ENCODE measurements at places on chromosomes 5 and 9.

- DNase-seq: no peak
These were observed 38.3 kb downstream of the ZDHHC21 start for GRCh38 chr9:14654932-14655331.

DNA sequence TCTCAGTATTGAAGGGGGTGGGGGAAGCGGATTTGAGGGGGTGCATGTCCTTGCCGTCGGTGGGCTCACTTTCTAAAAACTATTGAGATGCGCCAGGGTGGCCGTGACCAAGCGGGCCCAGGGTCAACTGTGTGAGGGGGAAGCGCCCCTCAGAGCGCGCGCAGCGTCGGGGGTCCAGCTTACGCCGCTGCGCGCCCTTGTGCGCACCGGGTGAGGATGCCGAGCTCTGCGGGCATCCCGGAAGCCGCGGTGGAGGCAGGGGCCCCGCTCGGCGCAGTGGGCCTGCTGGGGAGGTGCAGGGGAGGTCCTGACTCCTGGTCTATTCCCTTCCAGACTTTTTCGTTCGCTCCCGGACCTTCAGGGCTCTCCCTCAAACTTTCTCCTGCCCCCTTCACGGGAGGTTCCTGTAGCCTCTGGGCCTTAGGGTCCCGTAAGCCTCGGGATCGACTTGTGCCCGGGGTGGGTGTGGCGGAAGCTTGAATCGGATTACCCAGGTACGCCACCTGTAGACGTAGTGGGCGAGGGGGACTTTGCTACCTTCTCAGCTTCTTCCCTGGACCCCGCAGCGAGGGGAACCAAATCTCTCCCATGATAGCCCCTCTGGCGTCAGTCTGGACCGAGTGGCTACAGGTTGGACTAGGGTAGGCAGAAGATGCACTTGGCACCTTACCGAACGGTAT lies 2.5 kb upstream of the PRDM6 start:
- DNase-seq: no peak

DNA sequence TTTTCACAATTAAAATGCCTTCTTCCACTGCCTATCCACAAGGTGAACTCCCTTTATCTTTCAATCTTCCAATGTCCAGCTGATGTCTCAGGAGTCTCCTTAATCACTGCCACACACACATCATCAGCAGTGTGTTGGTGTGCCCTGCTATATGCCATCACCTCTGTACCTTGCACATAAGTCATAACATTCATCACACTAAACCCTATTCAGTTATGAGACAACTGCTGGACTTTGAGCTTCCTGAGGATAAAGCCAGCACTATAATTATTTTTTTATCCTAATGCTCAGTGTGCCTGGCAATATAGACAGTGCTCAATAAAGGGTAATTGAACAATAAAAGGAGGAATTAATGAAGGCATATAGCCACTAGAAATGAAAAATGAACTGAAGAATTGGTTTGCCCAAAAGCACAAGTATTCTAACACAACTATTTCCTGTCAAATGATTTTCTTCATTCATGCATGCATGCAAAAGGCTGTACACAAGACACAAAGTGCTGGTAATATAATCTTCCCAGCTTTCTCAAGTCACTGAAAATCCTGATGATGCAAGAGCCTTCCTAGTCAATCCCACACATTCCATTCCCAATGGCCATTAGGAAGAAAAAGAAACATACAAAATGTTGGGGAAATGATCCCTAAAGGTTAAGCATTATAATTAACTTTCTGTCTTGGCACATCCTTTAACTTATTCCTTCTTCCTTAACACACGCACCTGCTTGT lies 32.4 kb downstream of the LPAR1 start:
- no peak for DNase-seq

GRCh38 chr5:92635001-92635461 lies 946.0 kb downstream of the NR2F1-AS1 start:
- no peak for DNase-seq

DNA sequence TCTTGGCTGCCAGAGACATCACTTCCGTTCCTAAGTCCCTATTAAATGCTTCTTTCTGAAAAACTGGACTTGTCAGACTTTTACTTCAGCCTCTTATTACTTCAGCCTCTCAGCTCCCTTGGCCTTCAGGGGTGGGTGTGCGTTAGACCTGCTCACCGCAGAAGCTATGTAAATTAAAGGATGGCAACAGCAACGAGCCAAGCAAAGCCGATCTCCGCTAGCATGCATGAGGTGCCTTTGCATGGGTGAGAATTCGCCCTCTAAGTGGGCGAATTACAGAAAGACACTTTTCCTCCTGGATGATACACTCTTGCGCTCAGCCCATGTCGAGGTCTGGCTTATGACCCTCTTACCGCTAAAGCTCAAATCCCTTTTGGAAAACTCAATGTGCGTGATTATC lies 10.9 kb upstream of the IL3 start:
- DNase-seq: no peak

DNA sequence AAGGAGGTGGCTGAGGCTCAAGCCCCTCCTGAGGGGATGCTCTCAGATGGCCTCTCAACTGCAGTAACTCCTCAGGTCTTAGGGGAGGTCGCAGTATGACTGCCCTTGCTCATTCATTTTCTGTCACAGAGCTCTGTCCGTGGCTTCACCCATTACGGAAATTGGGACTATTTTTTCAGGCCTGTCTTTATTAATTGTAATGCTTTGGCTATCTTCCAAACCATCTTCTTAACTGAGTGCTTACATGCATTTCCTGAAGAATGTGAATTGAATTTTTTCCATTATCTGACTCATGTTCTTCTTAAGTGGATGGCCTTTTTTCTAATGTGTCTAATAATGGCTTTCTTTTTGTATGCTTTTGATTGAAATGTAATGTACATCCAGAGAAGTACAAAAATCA lies 36.4 kb upstream of the SV2C start:
- no peak for DNase-seq

DNA sequence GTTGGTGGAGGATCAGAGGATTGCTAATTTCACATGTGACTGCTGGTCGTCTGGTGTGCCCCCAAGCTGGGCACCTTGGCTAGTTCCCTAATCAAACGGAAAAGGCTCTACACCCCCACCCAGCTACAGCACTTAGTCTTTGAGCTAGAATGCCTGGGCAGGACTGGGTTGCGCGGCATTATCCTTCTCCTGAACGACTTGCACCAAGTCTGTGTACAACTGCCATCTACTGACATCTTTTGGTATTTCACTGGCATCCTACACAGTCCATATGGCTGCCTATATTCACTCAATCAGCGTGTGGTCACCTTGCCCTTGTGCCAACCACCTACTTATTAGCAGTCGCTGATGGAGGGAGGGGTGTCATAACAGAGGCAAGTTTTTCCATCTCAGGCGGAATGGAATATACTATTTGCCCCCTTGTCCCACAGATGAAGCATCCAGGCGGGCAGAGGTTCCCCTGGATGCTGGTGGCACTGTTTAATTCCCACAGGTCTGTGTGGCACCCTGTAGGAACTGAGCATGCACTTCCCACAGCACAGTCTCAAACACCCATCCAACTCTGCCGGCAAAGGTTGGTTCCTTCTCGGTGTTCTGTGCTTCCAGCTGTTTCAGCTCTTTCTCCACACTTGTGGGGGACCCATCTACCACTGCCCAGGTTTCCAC lies 150.1 kb downstream of the OSTF1 start:
- peak; percentile 58 for DNase-seq

- no peak for DNase-seq
These were observed 262.9 kb upstream of the TRPM3 start for GRCh38 chr9:71384343-71384742.

- DNase-seq: no peak
These were observed 209.7 kb downstream of the CAAP1 start for GRCh38 chr9:26682796-26683496.

DNA sequence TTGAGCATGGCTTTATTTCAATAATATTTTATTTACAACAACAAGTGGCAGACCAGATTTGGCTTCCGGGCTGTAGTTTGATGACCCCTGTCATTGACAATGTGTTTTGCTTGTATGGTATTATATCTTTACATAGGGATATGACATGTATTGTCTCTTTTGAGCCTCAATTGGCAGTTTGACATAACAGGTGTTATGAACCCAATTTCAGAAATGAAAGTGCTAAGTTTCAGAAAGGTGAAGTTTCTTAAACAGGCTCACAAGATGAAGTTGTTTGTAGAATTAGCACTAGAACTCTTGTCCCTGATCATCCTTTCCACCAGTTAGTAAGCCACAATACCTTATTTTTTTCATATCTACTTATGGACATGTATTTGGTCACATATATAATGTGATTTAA lies 303.0 kb upstream of the GRIA1 start:
- no peak for DNase-seq

GRCh38 chr5:83184534-83184933 lies 107.2 kb downstream of the XRCC4 start:
- DNase-seq: no peak

DNA sequence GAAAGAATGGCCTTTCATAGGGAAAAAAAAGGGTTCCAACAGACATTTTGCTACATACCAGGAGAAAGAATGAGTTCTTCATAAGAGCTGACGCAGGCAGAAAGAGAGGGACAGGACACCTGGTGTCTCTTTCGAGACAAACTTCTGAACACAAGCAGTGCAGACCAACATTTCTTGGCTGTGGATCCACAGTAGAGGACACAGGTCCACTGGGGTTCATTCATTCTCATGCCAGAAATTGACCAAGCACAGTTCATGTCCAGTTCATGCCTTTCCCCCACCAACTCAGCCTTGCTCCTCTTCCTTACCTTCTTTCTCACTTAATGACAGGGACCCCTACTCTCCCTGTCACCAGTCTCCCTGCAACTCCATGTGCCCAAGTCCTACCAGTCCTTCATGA lies 137.7 kb downstream of the WDR41 start:
- no peak for DNase-seq

GRCh38 chr9:87554171-87554910 lies 56.7 kb downstream of the DAPK1 start:
- DNase-seq: no peak

- no peak for DNase-seq
These were observed 87.4 kb downstream of the CYLC2 start for GRCh38 chr9:103082494-103082893.

DNA sequence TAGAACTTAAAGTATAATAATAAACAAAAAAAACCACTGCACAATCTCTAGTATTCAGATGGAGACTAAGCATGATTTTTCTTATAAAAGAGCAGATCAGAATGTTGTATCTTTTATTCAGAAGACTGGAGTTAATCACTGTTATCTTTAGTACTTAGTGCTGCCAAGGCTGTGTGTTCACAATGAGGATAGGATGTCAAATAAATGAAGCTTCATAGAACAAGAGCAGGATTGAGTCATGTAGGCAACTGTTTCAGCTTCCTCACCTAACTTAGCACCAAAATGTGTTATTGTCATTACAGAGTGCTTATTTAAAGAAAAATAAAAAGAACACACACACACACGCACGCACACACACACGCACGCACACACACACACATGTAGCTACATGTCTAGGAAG lies 58.1 kb upstream of the CDKN2B start:
- no peak for DNase-seq
